Activated CD8-positive, alpha-beta memory T cell treated with anti-CD3 and anti-CD28 coated beads for 24 hours (primary cell): ENCODE measurements at places on chromosomes 3 and 15.

GRCh38 chr3:183252973-183253527, at the start of gene B3GNT5:
Gene B3GNT5, plus strand, starts transcription at chr3:183253253. Its CDS starts 16,546 bp downstream, at chr3:183269799.
- DNase-seq, result no peak

DNA sequence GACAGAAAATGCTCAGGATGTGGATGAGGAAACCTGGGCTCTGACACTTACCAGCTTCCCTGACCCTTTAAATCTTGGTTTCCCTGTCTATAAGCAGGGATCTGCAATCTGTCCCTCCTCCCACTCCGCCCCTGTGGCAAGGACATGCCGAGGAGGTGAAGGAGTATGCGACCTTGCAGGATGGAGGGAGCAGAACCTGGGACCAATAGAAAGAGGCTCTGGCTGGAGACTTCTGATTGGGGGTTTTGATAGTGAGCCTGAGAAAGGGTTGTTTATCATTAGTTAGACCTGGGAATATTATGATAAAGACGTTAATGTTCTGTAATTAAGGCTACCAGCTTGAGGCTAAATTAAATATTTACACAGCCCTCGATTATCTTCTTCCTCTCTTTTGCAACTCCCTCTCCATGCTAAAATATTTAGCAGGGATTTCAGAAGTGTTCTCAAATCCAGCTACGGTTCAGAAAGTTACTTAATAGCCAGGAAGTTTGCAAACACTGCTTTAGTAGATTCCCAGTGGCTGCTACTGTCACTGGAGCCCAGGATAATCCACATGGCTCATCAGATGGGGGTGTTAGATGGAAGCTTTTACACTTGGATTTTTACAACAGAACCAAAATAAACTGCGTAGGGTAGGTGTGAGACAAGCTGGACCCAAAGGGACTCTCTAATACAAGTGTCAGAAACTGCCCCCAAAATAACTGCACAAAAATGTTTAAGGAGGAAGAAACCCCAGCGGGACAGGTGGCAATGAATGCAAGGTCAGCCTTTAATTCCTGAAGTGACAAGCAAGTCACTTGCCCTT, 9.2 kb upstream of the PAQR5 start:
- DNase-seq, result peak; percentile 11

- no peak for DNase-seq
These were observed 1.3 kb downstream of the DMXL2 start for GRCh38 chr15:51621155-51621765.

DNA sequence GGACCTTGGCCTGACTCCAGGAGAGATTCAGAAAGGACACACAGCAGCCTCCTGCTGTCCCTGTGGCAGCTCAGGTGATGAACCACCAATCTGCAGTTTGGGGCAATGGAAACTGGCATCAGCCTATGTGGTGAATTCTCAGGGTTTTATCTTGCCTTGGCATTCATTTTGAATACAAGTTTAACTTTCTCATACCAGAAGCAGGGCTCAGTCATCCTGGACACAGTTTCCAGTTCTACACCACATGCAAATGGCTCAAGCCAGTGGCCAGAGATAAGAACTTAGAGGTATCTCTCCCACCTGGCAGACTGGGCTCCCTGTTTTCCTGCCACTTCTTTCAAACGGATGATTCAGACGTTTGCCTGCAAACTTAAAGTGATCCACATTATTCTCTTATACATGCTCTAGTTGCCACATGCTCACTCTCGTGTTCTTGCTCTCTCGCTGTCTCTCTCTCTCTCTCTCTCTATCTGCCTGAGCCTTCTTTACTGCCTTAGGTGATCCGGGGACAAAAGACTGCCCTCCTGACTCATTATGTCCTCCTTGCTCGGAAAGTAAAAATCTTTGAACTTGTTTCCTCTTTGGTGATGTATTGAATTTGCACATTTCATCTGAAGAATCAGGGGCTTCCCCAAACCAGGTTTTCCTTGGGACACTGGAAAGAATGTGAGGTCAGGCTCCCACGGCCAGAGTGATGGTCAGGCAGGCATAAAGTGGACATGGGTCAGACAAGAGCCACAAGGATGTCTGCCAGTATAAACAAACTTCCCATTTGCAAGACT, 99.6 kb upstream of the STT3B start:
- no peak for DNase-seq

- no peak for DNase-seq
These were observed 348.1 kb downstream of the LSAMP start for GRCh38 chr3:116097226-116097625.

DNA sequence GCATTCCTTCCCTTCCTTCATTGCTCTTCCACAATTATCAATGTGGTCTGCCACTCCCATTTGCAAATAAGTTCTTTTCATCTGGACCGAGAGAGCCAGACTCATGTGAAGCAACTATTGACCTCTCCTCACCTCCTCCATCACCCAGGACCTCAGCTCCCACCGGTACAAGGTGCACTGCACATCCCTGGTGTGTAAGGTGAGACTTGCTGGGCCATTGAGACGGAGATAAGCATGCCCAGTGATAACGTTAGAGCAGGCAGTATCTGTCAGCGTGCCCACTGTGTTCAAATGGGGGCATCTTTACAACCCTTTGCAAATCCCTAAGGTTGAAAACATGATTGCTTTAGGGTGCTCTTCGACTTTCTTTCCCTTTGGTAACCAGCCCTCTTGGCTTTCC, 154.8 kb downstream of the ADAMTS17 start:
- DNase-seq, result peak; percentile 19

DNA sequence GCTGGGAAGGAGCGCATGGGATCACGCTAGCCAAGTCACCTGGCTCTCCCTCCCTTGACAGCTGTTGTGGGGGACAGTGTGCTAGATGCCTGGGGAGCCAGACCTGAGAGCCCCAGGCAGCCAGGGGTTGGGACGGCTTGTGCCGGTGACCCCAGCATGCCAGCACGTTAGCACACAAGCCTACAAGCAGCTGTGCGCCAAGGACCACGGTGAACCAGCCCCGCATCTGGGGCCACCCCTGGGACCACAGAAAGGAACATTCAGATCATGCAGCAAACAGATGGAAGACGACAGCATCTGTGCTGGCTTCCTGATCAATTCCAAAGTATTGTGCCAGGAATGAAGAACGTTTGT, 64.8 kb downstream of the NTRK3 start:
- DNase-seq, result no peak

DNA sequence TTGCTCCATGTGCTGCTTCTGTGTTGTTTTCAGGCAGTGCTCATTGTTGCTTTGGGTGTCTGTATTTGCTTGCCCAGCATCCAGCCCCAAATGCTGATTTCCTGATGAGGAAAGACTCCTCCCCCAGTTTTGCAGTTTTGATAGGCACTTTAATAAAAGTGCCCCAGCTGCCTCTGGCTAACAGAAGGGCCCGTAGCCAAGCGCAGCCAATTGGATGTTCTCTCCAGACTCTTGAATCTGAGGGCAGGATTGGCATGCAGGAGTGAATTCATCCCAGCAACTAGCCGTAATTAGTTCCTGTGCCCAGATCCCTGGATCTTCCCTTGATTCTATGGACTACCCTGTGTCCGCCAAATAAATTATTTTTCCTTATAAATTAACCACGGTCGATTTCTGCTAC, 14.8 kb upstream of the SEMA5B start:
- DNase-seq, result no peak

GRCh38 chr3:138203938-138204337, 16.8 kb downstream of the ARMC8 start:
- no peak for DNase-seq

- no peak for DNase-seq
These were observed 3.6 kb downstream of the MESD start for GRCh38 chr15:80985981-80986380.

DNA sequence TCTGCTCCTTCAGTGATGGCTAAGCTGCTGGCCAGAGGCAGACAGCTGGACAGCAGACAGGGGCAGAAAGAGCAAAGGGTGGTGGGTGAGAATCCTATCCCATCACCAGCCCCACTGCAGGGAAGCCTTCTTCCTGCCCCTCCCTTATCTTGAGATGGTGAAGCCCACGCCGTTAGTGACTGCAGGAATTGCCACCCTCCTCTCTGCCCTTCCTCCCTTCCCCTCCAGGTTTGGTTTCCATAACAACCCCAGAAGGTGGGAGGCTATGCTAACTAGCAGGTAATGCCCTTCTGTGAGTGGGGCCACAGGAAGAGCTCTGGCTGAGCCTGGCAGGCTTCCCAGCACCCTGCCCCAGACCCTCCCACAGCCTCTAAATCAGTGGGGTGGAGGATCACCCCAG, 32.8 kb downstream of the SCN5A start:
- DNase-seq, result no peak

DNA sequence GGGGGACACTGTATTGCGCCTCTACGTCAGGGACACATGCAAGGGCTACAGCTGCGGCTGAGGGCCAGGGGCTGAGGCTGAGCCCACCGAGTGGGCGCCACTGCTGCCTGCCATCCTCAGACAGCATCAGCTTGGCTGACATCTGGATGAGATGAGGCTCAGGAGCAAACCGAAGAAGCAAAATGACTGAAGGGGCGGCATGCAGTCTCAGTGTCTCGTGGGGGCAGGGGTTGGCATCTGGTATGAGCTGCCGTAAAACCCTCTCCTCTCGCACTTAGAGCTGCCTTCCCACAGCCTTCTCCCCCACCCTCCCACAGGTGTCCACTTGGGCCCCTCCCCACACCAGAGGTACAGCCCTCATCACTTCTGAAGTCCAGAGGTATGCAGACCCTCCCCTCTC, 24.2 kb upstream of the CMTM7 start:
- DNase-seq, result no peak

- no peak for DNase-seq
These were observed 24.1 kb downstream of the ARPP21 start for GRCh38 chr3:35663471-35663870.

- DNase-seq, result no peak
These were observed 45.3 kb upstream of the MAGEF1 start for GRCh38 chr3:184757022-184757651.

DNA sequence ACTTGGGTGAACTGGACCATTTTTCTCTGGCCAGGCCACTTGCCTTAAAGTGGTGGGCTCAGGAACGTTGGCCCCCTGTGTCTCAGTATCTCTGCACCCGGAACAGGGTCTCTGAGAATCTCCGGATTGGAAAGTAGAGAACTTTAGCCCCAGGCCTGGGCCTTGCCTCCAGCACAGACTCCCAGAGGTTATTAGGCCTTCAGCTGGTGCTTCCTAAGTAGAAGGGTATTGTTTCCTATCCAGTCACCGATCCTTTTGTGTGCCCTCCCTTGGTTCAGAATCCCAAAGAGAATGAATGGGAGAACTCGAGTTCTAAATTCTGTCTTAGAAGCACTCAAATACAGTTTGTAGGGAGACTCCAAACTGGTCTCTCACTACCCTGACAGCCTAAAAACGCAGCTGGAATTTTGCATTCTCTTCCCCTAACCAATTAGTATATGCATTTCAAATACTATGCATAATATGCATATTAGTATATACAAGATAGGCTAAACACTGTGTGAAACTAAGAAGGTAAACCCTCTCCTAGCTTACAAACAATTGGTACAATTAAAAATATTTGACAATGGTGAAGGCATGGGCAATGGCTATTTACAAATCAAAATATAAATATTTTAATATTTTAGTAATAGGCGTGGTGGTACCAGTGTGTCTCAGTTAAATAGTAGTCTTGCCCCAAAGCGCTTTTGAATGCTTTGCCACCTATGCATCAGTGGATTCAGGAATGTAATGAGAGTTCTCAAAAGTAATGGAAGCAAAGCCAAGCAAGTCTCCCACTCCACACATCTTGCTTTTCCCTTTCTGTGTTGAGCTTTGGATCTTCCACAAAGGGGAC, 48.5 kb upstream of the SLC4A7 start:
- no peak for DNase-seq

GRCh38 chr3:50423543-50423942, 64.2 kb upstream of the TMEM115 start:
- no peak for DNase-seq

GRCh38 chr3:142676151-142676550, 47.7 kb upstream of the TRPC1 start:
- DNase-seq, result no peak

GRCh38 chr3:30438126-30438525, 168.3 kb upstream of the TGFBR2 start:
- DNase-seq, result no peak

DNA sequence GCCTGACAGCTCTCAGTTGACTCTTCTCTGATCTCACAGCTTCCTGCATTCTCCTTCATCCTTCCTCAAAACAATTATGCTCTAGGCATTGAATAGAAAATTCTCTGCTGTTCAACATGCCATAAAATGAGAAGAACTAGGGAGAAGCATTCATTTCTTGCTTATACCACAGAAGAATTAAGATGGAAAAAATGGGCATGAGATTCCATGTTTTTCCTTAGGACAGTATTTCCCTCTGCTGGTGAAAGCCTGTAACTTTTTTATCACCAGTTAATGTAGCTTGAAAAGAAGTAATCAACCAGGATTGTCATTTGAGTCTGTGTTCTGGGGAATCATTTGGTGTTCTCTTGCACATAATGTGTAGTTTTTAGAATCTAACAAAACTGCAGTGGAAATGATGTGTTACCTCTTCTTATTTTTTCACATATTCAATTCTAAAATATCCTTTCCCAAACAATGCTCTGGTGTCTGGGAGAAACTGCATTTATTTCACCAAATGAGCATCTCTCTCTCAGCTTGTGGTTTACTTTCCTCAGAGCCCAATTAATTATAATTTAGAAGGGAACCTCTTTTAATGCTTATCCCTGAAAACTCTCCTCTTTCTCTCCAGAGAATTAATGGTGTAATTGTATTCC, 92.8 kb upstream of the DCBLD2 start:
- no peak for DNase-seq

DNA sequence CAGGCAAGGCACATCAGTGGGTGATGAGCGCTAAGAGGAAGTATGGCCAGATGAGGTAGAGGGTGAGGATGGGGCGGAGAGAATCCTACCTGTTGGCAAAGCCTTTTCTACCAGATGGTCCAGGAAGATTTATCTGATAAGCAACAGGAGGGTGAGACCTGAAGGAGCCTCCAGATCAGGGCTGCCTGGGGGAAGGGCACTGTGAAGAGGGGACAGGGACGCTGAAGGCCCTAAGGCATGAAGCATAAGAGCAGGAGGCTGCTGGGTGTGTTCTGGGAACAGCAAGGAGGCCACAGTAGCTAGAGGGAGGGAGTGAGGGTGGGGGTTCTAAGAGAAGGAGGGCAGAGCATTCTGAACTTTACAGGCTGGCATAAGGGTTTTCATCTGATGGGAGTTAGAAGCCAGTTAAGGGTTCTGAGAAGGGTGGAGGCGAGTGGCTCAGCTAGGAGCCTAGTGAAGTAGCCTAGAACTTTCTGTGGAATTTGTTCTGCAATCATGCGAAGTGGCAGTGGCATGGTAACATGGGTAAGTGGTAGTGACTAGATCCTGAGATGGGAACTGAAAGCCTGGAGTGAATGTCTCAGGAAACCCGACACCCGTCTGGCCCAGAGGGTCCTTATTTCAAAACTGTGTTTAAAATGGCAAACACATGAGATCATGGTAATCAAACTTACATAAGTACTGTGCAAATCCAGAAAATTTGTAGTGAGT, 29.9 kb downstream of the CGNL1 start:
- DNase-seq, result no peak

DNA sequence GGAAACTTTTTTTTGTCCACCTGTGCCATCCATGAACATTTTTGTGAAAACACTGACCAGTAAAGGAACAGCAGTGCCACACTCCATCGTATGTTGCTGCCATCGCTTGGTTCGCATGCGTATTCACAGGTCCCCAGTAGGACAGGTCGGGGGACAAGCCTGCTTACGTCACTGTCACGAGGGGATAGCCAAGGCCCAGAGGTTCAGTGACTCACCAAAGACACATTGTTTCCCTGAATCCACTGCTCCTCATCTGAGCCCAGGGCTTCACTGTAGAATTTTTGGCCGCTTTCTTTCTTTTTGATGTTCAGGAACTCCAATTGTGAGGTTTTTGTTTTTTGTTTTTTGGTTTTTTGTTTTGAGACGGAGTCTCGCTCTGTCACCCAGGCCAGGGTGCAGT, 5.9 kb downstream of the ADPRH start:
- DNase-seq, result no peak

GRCh38 chr3:151203051-151203420, at the start of gene GPR171:
Gene GPR171, minus strand, starts transcription at chr3:151203216. Its CDS starts 3,830 bp downstream, at chr3:151199386.
- peak; percentile 78 for DNase-seq
